ENCODE measurements at places on chromosomes 4 and X.
A peak's percentile ranks its signal among the peaks of the same experiment; 100 is the strongest.

DNA sequence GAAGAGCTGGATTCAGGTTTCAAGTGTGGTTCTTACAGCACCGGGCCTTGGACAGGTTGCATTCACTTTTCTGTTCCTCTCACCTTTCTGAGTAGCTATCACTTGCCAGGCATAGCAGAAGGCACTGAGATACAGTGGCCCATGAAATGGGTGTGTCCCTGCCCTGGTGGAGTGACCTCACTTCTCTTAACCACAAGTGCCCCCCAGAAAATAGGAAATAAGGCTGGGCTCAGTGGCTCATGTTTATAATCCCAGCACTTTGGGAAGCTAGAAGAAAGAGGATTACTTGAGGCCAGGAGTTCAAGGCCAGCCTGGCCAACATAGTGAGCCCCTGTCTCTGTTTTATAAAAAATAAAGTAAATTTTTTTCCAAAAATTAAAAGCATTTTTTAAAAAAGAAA is 101.7 kb upstream of the KIT start:
- DNase-seq, result no peak

DNA sequence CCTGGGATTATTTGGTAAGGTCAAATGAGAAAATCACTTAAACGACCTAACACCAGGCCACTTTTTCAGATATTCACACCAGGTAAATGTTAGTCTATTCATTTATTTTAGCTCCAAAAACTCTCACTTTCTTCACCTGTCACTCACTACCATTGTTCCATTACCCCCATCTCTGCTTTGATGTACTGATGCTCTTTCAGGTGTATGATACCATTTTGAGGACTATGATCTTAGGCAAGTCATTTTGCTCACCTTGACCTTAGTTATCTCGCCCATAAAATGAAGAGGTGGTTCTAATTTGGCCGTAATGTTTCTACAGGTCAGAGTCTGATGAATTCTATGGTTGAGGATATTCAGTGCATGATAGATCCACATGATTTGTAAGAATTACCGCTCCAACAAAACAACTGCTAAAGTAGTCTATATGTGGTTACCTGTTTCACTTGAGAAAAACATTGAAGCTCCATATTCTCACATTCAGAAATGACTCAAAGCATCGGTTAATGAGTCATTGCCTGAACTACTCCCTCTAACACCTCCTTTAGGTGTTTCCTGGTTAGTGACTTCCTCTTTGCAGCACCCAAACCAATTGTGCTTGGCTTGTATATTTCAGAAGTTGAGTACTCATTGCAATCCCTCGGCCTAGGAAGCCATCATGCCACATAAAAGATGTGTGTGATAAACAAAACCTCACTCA is 4.5 kb downstream of the DTHD1 start:
- no peak for DNase-seq

DNA sequence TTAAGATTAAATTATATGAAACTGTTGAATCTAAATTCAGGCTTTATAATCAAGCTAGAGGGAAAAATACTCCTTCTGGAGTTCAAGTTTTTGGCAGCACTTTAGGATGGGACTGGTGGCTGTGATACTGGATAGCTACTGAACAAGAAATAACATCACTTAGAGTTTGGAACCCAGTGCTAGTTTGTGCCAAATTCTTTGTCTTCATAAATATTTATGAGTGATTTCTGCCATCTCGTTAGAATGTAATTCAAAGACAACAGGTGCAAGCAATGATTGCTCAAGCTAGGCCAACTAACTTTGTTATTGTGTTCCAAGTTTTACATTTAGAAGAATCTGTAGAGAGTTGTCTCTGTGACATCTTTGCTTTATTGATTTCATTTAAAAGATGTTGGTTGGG is 417.9 kb downstream of the FAT4 start:
- DNase-seq, result no peak

DNA sequence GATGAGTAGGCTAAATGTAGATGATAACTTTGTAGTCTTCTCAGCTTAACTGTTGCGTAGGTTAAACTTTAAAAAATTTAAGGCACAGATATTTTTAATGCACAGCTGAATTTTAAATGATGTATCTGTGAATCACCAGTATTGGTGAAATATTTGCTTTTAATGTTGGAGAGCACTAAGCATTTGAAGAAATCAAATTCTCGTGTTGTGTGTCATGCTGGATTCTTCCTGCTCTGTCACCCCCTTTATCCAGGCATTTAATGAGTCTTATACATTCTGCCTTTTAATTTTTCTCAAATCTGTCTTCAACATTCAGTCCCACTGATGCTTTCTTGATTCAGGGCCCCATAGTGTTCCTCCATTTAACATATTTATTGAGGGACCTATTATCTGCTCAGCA is 76.7 kb downstream of the SLC4A4 start:
- DNase-seq, result no peak

GRCh38 chr4:163367651-163368050 is 24.0 kb downstream of the NPY5R start:
- no peak for DNase-seq

- peak; percentile 58 for DNase-seq
Measured at GRCh38 chrX:21940356-21940829, at the start of gene SMS. SMS (plus strand) TSS chrX:21940709; CDS start chrX:21940825, 116 bp downstream.

GRCh38 chr4:165410214-165410613 is 31.4 kb downstream of the CPE start:
- DNase-seq, result no peak

DNA sequence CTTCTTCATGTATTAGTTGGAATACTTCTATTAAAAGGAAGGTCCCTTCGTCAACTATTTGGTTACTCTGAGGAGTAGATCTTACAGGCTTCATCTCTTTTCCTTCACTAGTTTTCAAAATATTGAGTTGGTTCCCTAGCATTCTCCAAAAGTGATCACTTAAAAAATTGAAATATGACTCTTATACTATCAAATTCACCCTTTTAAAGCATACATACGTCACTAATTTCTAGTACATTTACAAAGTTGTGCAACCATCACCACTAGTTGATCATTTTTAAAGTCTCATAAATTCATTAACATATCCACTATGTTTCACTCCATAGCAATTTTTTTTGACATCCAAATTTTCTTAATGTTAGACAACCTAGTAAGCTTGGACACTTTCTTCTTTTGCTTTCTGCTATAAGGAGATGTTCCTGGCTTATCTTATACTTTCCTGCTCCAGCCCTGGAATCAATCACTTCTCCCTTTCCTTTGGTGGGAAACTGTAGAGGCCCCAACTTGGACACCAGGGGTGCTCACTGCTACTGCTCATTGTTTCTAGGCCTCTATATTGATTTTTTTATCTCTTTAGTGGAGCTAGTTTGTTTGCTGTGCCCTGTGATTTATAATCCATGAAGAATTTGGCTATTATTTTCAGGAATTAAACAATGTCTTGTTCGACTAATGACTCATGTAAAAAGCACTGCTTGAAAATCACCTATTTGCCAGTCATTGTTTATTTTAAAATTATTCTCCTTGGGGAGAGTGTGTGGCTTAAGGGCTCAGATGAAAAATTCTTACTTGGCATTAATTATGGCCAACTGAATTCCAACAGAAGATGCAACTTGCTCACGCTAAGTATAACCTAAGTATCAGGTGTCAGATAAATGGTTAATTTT is 4.0 kb upstream of the ZFX start:
- no peak for DNase-seq

GRCh38 chr4:1405254-1405635 is 997 bp downstream of the NKX1-1 start:
- DNase-seq, result no peak

DNA sequence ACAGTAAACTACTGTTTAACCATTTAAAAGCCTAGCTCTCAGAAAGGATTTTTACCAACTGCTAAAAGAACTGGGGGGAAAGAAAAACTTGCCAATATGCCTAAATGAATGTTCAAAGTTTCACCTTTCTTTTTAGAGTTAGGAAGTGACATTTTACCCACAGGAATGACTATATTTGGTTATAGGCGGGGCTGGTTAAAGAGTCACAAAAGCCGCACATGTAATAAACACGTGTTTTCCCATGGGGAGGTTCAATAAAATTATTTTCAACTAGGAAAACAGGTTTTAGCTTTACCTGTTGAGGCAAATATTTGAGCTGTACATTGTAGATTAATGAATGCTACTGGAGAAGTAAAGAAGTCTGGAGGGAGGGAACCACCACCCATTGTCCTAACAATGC is 41.6 kb upstream of the UGDH start:
- peak; percentile 24 for DNase-seq

- no peak for DNase-seq
Measured at GRCh38 chr4:141786946-141787345, 150.6 kb downstream of the IL15 start.

DNA sequence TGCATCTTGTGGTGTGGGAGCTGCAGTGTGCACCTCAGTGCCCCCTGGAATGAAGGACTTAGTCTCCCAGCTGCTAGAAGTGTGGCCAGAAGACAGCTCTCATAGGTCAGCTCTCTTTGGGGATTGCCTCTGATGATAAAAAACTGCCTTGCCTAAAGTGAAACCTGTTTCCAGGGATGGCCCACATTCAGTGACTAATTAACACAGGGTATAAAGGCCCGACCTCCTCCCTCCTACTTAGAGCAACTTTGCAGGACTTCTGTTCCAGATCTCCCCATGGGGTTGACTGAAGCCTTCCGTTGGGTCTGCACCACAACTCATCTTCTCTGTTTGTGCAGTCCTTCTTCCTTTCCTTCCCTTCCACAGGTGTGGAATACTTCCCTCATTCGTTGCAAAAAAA is 53.2 kb downstream of the SPINK2 start:
- no peak for DNase-seq

- DNase-seq, result peak; percentile 38
Measured at GRCh38 chr4:37977471-37978247, 17.5 kb downstream of the PTTG2 start.

DNA sequence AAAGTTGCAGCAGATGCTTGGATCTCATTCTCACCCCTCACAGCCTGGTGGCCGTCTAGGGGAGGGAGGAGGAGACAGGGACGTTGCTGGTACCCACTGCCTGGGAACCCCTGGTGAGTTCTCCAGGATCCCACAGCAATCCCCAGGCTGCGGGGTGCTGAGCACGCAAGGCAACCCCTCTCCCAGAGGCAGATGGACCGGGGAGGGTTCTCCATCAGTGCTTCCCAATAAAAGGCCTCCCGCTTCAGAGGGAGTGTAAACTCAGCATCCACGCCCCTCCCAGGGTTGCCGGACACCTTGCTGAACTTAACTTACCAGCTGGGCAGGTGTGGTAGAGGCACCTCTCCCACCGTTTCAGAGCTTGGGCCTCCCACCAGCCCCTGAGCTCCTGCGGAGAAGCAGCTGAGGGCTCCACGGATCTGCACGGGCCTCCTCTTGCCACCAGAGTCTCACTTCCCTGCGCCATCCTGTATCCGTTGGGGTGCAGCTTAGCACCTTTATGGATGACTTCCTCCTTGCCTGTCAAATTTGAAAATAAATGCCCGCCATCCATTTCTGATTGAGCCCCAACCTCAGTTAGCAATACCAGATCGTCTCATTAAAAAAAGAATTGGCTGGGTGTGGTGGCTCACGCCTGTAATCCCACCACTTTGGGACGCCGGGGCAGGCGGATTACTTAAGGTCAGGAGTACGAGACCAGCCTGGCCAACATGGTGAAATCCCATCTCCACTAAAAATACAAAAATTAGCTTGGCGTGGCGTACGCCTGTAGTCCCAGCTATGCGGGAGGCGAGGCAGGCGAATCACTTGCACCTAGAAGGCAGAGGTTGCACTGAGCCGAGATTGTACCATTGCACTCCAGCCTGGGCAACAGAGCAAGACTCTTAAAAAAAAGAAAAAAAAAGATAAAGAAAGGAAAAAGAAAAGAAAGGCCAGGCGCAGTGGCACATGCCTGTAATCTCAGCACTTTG is 14.8 kb upstream of the TBC1D14 start:
- DNase-seq, result no peak

DNA sequence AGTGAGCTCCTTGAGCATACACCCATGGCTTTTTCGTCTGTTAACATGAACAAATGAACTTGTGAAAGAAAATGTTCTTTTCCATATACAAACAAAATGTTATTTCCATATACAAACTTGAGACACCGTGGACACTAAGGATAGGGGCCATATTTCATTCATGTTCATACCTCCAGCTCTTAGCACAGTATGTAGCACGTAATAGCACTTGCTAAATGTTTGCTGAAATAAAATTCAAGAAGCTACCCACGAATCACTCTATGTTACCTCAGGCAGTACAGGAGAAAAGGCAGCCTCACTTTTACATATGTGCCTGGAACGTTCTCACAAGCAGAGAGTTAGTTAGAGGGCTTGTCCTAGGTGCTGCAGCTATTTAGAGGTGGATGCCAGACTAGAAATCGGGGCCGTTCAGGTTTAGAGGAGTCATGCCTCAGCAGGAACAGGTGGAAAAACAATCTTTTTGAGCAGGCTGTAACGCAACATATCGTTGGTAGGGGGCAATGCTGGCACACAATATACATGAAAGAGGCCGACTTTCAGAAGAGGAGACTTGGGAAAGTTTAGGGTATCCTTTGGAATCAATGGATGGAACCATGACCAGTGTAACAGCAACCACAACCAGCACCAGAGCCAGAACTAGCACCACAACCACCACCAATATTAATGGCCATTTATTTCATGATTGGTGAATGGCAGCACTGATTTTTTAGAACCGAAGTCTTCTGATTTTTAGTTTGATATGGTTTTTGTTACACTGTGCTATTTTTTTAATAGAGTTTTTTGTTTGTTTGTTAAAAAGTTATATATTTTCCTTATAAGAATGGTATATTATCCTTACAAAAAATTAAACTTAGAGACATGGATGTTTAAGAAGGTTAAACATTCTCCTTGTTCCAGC is 14.8 kb upstream of the PAQR3 start:
- peak; percentile 7 for DNase-seq

DNA sequence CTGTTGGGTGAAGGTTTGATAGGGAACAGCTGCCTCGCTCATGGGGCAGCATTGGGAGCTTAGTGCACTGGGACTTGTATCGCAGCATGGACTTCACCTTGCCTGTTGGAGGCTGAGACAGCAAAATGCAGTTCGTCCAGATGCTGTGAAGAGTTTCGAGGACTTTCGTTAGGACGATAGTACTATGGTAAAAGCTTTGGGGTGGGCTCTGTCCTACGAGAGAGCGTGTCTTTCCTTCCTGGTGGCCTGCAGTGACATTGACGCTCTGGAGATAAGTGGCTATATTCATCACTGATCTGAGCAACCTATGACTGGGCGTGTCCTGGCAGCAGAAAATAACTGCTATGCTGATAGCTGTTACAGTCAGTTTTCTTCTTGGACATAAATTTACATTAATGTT is 44.8 kb downstream of the ARHGAP10 start:
- DNase-seq, result no peak

DNA sequence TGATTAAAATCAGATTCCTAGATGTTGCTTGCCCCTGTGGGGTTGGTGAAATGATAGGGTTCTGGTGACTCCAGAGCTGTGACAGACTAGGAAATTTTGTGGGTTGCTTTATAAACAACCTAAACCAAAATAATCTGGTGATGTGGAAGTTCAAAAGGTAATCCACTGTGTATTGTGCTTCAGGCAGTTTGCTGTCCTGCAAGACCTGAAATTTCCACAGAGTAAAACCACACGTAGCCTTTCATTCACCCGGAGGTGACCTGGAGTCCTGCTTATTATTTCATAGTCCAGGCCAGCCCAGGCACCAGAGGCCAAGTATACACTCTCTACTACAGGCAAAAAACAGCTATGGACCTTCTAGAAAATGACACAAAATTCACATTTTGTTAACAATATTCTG is 114.6 kb upstream of the CBR4 start:
- no peak for DNase-seq

GRCh38 chr4:680928-681645 is 6.7 kb downstream of the MYL5 start:
- no peak for DNase-seq
